Hair follicular keratinocyte (primary cell): ENCODE measurements at places on chromosomes 16 and 17. TPM values are rescaled to one million over a fixed set of nuclear protein-coding genes. Genes with fewer than 3 reads are reported as not detected.

NGFR gene
- 24.0 and 64.8 TPM in 2 replicates for total RNA-seq

C1QTNF8 gene
- not detected in 2 replicates for total RNA-seq

ACE gene
- 0.15 and 0.78 TPM in 2 replicates for total RNA-seq

ZNF385C gene
- total RNA-seq: 0.08 TPM in 1 of 2 replicates, not detected in the other

RPAIN gene
- 25.1 and 31.0 TPM in 2 replicates for total RNA-seq

LMF1 gene
- 12.9 and 26.4 TPM in 2 replicates for total RNA-seq
